Pancreas (tissue), 10 donors: ENCODE measurements at places on chromosomes 11 and 22.

DNA sequence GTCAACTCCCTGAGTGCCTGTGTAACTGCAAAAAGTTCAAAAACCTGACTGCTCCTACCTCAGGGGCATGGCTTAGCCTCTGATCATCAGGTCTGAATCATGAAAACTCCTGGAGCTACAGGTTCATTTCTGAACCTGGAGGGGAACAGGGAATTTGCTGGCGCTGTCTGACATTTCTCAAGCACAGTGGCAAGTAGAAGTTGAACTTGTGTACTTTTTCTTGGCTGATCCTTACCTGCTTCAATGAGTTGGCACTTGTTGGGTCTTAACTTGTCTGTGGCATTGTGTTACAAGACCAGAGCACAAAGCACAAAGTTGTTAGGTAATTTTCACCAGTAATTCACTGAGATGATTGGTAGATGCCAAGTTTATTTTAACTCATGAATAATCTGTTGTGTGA lies 3.3 kb downstream of the TMEM109 start:
- peaks cover 9% of the 10 kb centered on the region for H3K4me1 ChIP-seq
- no peak overlapping the region for H3K4me3 ChIP-seq
- H3K27ac ChIP-seq: no peak overlapping the region
- H3K27me3 ChIP-seq: no peaks in the 10 kb centered on the region
- peaks cover 22% of the 10 kb centered on the region for H3K36me3 ChIP-seq
- DNase-seq: no peak

DNA sequence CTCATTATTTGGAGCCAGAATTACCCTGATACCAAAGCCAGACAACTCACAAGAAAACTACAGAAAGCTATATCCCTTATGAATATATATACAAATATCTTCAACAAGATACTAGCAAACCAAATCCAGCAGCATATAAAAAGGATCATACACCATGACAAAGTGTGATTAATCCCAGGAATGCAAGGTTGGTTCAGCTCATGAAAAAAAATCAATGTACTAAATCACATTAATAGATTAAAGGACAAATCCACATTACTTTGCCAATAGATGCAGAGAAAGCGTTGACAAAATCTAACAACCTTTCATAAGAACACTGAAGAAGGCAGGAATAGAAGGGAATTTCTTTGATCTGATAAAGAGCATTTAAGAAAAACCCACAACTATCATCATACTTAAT lies 50.4 kb upstream of the TEAD1 start:
- no peak overlapping the region for H3K27ac ChIP-seq
- no peaks in the 10 kb centered on the region for H3K36me3 ChIP-seq
- H3K27me3 ChIP-seq: no peaks in the 10 kb centered on the region
- H3K4me3 ChIP-seq: no peak overlapping the region

GRCh38 chr22:47570300-47570685 lies 807.8 kb downstream of the TBC1D22A start:
- DNase-seq: no peak
- H3K36me3 ChIP-seq: no peaks in the 10 kb centered on the region
- no peaks in the 10 kb centered on the region for H3K4me1 ChIP-seq

- H3K4me3 ChIP-seq: no peak overlapping the region
- H3K27me3 ChIP-seq: no peaks in the 10 kb centered on the region
- H3K4me1 ChIP-seq: no peaks in the 10 kb centered on the region
- DNase-seq: no peak
- no peaks in the 10 kb centered on the region for H3K36me3 ChIP-seq
Observed at GRCh38 chr22:36940676-36941075, 27.2 kb downstream of the CSF2RB start.

GRCh38 chr11:62579252-62579651 lies 5.6 kb upstream of the EEF1G start:
- peaks cover 5% of the 10 kb centered on the region for H3K4me1 ChIP-seq
- no peak overlapping the region for H3K4me3 ChIP-seq
- DNase-seq: no peak
- H3K36me3 ChIP-seq: peaks cover 9% of the 10 kb centered on the region
- no peak overlapping the region for H3K27ac ChIP-seq

GRCh38 chr11:114271316-114271715 lies 24.9 kb upstream of the NNMT start:
- no peak overlapping the region for H3K27ac ChIP-seq
- no peaks in the 10 kb centered on the region for H3K36me3 ChIP-seq
- H3K4me1 ChIP-seq: no peaks in the 10 kb centered on the region
- DNase-seq: no peak
- H3K4me3 ChIP-seq: no peak overlapping the region
- H3K27me3 ChIP-seq: no peaks in the 10 kb centered on the region

GRCh38 chr11:17008099-17008498 lies 6.1 kb downstream of the PLEKHA7 start:
- H3K27me3 ChIP-seq: no peaks in the 10 kb centered on the region
- no peak overlapping the region for H3K27ac ChIP-seq
- H3K4me3 ChIP-seq: no peak overlapping the region
- peaks cover 24% of the 10 kb centered on the region for H3K4me1 ChIP-seq
- no peaks in the 10 kb centered on the region for H3K36me3 ChIP-seq

DNA sequence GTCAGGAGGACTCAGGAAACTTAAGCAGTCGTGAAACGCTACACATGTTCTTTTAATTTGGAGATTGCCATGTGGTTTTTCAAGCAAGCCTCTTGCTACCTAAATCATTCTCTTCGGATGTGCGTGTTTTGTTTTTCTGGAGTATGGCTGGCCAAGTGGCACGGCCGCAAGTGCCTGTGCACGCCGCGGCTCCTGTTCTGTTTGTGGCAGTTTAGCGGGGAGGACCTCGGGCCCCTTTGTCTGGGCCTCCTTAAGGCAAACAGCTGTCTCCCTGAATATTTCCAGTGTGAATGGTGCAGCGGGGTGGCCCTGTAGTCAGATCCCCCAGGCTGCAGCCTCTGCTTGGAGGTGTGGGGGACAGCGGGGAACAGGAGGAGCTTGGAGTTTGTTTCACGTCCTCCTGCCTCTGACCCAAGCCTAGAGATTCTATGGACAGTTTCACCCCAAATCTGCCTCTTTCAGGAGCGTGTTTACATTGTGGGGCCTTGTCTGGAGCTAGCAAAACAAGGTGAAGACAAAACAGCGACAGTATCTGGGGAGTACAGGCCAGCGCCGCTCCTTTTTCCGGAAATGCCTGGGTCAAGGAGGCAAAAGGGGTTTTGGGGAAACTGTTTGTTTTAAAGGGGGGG lies 1.3 kb downstream of the LRP5 start:
- peaks cover 27% of the 10 kb centered on the region for H3K4me1 ChIP-seq
- H3K36me3 ChIP-seq: no peaks in the 10 kb centered on the region
- H3K27ac ChIP-seq: peak overlapping the region; percentile 36
- H3K4me3 ChIP-seq: peak overlapping the region; percentile 67
- peak; percentile 36 for DNase-seq
- no peaks in the 10 kb centered on the region for H3K27me3 ChIP-seq

DNA sequence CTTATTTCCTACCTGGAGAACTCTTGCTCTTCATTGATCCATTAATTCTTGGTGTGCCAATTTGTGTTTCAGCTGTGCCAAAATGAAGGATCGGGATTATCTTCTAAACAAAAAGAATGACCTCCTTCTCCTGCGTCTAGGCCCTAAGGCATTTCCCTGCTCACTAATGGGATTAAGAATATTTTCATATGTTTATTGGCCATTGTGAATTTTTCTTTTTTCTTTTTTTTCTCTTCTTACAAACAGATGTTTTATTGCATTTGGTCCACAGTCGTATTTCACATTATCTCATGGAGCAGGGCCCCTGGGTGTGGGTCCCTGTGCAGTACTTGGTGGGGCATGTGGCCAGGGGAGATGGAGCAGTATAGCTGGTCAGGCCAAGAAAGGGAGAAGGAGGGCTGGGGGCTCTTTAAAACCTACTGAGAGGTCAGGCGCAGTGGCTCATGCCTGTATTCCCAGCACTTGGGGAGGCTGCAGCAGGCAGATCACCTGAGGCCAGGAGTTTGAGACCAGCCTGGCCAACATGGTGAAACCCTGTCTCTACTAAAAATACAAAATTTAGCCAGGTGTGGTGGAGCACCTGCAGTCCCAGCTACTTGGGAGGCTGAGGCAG lies 35.3 kb upstream of the HORMAD2 start:
- no peak overlapping the region for H3K4me3 ChIP-seq
- no peak overlapping the region for H3K27ac ChIP-seq
- DNase-seq: no peak
- H3K36me3 ChIP-seq: no peaks in the 10 kb centered on the region
